ENCODE measurements at places on chromosomes 2 and 18.

GRCh38 chr2:204251158-204251997 is 293.9 kb upstream of the PARD3B start:
- DNase-seq, result no peak

DNA sequence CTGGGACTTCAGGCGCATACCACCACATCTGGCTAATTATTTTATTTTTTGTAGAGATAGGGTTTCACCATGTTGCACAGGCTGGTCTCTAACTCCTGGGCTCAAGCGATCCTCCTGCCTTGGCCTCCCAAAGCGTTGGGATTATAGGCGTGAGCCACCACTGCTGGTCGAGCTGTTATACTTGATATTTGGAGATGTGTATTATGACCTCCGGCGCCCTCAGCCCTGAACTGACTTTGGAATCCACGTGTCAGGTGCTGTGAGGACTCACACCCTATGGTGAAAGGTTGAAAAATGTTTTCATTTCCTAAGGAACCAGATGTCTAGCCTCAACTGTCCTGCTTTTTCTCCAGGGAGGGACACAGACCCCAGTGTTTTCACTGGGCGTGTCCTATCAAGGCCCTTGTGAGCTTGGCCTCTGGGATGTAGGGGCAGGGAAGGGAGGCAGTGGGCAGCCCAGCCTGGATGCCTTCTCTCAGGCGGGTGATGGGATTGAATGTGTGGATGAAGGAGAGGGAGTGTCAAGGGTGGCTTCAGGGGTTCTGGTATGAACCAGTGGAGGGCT is 56.4 kb upstream of the HAAO start:
- no peak for DNase-seq

DNA sequence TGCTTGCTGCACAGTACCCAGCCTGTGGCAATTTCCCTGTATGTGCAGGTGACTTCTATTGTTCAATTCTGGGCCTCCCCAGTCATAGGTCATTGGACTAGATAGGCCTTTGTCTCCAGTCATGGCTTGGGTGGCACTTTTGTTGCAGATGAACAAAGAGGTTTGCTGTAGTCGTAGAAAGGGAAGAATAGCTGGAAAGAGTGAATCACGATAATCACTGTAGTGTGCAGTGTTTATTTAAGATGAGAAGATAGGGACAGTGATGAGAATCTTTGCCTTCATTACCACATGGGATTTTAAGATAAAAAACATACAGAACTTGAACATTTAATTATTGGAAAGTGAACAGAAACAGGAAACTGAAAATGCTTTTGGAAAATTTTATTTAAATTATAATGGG is 156.1 kb upstream of the CYRIA start:
- DNase-seq, result no peak

- DNase-seq, result no peak
Measured at GRCh38 chr18:70151614-70152013, 53.9 kb downstream of the RTTN start.

DNA sequence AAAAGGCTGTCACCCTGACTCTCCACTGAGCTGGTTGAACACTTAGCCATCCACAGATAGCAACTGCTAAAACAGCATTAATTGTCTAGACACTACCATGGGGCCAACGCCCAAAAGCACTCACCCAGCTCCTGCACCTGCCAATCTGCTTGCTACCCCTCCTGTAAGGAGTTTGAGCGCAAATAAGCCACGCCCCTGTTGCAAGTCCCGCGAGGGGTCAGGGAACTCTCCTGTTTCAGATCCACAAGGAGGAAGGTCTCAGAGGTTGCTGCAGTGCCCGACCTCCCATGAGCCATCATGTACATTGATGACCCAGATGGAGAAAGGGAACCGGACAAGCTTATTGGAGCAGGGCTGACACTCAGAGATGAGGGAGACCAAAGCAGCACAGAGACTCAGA is 106.8 kb downstream of the ZNF516 start:
- no peak for DNase-seq

DNA sequence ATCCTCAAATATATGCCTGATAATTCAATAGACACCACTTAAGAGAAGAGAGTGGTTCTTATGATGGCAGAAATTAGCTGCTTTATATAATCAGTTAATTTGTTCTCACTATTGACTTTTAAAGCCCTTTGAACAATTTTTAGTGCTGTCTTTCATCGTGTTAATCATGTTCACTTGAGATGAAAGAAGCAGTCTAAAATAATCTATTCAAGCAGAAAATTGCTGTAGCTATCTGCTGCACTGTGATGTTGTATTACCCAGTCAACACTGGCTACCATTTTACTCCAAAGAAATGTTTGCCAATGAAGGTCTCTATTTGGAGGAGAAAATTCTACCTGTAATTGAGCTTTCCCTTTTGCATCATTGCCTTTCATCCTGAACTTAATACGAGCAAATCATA is 459.8 kb upstream of the FSIP2 start:
- DNase-seq, result no peak

- DNase-seq, result no peak
Measured at GRCh38 chr2:55090702-55091101, 40.5 kb upstream of the RTN4 start.

DNA sequence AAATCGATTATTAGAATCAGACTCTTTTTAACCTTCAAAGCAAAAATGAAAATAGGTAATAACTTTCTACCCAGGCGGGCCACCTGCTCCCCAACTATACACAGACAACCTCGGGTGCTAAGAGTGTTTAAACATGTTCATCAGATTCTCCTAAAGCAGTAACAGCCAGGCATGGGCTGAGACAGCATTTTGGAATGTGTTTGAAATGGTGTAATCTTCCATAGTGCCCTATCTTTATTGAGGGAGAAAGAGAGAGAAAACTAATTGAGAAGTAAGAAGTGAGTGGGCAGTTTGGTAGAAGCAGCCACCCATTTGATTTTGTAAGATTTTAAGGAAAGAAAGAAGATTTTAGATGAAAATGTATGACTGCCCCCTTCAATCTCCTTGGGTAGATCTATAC is 196.1 kb upstream of the CTAGE1 start:
- DNase-seq, result no peak

- no peak for DNase-seq
Measured at GRCh38 chr2:200279857-200280256, 26.6 kb upstream of the SPATS2L start.

DNA sequence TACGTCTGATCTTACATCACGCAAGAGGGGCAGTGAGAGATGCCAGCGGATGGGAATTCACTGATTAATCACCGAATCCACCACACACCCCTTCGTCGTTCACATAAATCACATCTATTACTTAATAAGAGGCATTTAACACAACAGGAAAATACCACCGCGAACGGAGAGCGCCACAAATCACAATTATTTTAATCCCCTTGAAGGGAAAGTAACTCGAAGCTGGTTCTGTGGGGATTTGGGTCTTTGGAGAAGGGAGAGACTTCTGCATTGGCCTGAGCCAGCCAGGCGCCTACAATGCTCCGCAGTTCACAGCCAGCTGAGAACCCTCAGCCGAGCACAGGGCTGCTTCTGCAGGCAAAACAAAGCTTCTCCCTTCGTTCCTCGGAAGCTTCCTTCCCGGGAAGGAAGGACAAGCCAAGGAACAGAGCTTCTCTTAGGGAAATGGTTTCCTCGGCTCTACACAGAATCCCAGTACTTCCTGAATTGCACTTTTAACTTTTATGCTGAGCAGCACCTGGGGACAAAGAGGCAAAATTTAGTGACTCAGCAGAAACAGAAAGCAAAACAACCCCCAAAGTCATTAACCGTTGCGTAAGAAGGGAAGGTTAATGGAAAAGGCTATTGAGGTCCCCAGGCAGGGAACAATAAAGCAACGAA is at the start of gene LRP1B:
TSS of gene LRP1B (minus strand) at position 7 of the 660 bp plus-strand sequence. CDS start 287 bp downstream, outside the sequence.
- DNase-seq, result no peak

DNA sequence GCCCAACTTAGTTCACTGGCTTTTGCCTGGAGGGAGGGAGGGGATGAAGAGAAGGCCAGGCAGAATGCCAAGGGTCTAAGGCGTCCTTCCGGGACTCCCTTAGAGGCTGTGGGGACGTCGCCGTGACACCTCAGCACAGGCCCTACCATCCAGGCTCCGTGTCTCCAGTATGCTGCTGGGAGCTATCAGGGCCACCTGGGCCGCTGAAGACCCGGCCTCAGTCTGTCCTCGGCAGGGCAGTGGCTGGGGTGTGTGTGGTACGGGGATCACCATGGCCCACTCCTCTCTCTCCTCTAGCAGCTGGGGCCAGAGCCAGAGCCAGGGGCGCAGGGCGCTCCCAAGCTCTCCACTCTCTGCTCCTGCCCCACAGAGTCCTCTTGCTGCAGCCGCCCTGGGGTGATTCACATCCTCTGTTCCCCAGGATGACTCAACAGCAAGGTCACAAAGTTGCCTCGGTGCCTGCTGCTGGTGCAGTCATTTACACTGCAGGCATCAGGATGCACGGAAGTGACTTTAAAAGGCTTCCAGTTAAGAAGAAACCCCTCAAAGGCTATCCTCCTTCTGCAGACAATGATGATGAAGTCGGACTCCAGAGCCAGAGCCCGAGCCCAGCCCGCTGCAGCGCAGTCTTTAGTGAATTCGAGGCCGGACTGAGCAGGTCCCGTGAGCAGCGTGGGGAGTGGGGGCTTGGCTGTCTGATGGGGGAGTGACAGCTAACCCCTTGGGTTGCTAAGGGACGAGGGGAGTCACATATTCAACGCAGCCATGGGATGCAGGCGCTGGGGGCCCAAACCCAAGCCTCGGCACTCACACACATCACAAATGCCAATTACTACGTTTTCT is 31.9 kb downstream of the SNORC start:
- no peak for DNase-seq

DNA sequence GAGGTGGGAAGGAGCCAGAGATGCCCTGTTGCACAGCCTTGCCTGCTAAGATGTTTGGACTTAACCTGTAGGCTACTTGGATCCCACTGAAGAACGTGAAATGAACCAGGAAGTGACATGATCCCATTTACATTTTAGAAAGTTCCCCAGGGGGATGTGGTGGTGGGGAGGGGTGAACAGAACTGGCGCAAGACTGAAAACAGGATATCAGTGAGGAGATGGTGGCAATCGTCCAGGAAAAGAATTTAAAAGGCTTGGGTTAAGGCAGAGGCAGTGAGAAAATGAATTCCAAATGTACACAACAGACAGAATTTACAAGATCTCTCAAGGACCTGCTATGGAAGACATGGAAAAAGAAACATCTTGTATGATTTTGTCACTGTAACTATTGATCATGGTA is 42.3 kb downstream of the SULT1C2 start:
- DNase-seq, result no peak

- DNase-seq, result no peak
Measured at GRCh38 chr2:158600155-158600802, 143.5 kb downstream of the PKP4 start.

DNA sequence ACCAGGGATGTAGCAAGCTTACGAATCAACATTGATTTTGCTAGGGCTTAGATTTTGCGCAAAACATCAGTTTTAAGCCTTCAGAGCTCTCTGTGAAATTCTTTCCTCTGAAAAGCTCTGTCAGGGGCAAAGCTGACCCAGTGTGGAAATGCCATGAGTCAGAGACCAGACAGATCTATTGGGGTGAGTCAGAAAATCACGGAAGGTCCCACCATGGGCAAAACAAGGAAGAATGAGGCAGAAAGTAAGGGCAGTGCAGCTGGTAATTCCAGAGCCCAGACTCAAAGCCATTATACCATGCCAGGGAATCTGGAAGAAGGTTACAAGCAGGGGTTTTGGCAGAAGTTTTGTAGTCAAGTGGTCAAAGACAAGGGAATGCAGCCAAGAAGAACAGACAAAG is 256.6 kb upstream of the CTAGE1 start:
- no peak for DNase-seq

DNA sequence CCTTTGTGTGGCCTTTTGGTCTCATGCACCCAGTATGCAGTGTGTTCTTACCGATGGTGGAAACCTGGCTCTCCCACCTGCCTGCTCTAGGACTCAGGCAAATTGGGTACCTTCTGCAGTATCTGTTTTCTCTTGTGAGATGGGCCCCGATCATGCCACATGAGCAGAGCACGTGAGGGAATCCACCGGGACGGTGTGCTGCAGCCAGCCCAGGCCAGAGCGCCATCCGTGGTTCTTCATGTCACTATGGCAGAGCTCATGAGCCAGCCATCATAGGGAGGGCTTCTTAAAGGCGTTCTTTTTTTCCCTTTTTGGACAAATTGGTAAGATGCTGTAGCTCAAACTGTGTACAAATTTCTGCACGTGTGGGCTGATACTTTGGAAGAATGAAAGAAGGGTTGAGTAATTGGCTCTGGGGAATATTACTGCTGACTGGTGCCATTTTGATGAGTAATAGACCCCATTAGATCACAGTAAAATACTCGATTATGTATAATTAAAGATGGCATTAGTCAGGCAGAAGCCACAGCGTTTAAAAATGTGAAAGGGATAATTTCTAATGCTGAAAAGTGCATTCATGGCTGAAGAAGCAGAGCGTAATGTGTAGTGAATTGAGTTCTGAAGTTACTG is 19.2 kb downstream of the SH3RF3 start:
- no peak for DNase-seq

GRCh38 chr2:211132573-211132972 is 576.2 kb downstream of the CPS1 start:
- no peak for DNase-seq

DNA sequence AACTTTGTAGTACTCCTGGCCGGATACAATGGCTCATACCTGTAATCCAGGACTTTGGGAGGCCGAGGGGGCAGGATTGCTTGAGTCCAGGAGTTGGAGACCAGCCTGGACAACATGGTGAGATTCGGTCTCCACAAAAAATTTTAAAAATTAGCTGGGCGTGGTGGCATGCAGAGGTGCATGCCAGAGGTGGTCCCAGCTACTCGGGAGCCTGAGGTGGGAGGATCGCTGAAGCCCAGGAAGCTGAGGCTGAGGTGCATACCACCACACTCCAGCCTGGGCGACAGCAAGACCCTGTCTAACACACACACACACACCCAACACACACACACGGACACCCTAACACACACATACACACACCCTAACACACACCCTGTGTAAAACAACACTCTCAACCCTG is 55.6 kb downstream of the HDAC4 start:
- DNase-seq, result no peak

DNA sequence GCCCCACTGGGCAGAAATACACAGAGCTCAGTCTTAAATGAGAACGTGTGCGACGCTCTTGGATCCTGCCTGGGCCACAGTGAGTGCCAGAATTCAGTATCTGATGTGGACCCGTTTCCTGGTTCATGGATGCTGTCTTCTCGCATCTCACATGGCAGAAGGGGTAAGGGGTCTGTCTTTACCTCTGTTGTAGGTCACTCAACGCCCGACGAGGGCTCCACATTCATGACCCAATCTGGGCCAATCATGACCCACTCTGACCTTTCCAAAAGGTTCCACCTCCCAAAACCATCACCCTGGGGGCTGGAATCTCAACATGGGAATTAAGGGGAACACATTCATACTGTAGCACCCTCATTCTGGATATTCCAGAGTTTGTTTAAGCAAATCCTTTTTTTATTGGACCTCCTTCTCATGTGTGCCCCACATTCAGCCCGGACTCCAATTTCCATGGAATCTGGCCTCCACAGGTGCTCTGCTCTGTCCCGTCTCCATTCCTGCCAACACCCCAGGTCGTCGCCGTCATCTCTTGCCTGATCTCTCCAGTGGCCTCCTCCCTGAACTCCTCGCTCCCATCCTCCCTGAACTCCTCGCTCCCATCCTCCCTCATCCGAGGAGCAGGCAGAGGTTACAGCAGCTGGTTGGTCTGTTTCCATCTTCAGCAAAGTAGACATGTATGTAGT is 78.9 kb upstream of the OTOS start:
- DNase-seq, result no peak

- DNase-seq, result no peak
Measured at GRCh38 chr2:145325485-145325884, 805.6 kb upstream of the ZEB2 start.
